Cortex of kidney (tissue), 1 donor: ENCODE measurements at places on chromosomes 3 and 15.

DNA sequence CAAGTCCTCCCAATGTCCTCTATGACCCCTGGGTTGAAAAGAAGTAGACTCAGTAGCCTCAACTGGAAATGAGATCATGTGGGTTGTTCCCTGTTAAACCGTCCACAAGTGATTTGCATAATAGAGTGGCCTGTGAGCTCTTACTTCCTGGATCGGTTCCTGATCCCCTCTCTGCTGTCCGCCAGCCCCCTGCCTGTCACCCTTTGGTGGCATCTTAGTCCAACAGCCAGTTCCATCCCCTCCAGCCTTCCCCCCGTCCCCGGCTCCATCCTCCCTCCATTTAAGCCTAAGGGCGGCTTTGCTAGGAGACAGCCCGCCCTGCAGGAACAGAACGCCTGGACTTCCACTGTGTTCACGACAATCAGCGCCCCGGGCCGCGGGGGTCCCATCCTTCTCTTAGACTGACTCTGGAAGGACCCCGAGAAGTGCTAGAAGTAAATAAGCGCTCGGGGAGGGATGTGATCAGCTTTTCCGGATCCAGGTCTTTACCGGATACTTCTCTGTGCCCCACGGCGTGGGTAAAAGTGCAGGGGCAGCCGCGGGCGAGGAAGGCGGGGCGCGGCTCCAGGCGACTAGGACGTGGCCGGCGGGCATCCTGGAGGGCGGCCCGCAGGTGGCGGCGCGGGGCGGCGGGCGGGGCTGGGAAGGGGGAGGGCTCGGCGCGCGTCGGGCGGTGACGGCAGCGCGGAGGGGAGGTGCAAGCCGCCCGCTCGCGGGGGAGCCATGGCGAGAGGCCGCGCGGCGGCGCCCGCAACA, 51.2 kb upstream of the ULK4 start:
- DNase-seq: no peak

DNA sequence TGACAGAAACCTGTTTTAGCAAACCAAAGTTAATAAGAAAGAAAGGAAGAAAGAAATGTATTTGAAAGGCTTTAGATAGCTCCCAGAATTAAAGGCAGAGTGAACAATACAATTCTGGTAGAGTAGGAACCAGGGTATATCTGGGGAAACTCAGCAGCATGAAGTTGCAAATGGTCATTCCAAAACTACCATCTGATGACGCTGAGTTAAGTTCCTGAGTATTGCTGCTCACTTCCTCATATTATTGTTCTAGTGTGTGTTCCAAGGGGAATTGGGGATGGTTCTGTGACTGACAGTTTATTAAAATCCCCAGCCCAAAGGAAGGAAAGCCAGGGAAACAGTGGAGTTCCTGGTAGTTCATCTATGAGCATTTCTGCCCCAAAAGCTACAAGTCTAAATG, 88.3 kb upstream of the FRMD4B start:
- DNase-seq: no peak

- DNase-seq: no peak
Measured at GRCh38 chr3:25834346-25834745, 44.5 kb downstream of the OXSM start.

DNA sequence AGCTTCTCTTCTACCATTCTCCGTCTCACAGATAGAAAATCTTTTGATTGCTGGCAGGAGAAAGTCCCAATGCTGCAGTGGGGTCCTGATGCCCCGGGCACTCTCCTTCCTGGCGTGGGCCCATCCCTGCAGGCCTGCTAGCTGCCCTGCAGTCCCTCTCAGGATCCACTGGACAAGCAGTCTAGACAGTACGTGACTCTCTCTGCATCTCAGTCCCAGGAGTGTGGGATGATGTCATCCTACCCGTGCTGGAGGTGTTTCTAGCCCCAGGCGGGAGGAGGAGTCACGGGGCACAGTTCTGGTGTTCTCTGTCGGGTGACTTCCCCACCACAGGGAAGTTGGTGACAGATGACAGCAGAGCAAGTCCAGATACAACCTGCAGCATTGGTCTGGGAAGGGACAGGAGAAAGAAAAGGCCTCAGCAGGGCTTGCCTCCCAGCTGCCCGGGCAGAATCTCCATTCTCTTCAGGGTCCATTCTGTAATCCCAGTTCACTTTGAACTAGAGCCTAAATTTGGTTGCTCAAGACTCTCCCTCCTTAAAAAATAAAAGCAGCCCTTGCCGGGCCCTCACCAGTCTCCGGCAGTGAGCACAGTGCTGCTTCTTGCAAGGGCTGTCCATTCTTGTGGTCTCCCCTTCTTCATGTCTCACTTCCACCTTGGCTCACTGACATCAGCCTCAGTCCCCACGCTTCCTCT, 30.6 kb downstream of the SLC28A1 start:
- no peak for DNase-seq

GRCh38 chr3:136142592-136142991, 53.5 kb downstream of the MSL2 start:
- no peak for DNase-seq

GRCh38 chr3:25441234-25441856, 13.3 kb downstream of the RARB start:
- DNase-seq: no peak

DNA sequence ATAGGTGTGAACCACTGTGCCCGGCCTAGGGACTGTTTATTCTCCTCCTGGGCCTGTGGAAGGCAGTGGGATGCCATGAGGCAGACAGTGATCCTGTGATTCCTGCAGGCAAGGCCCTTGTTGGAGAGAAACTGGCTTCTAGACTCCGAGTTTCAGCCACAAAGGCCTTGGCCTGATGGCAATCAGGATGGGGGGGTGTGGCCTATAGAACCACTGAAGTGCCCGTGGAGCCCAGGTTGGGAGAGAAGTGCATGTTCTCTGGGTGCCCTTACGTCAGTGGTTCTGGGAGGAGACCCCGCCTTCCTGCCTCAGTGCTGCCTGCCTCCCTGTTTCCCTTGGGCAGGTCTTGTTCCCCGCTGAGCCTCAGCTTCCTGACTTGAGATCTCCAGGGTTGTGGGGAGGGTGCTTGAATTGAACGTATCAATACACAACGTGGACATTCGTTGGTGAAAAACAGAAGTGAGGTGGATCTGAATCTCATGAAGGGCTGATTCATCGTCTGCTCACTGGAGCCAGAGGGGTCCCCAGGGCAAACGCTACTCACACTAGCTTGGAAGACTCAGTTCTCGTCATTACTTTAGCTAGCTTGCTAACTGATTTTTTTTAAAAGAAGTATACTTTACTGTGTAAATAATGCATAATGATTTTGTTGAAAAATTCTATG, 31.8 kb downstream of the IRAK2 start:
- DNase-seq: no peak

DNA sequence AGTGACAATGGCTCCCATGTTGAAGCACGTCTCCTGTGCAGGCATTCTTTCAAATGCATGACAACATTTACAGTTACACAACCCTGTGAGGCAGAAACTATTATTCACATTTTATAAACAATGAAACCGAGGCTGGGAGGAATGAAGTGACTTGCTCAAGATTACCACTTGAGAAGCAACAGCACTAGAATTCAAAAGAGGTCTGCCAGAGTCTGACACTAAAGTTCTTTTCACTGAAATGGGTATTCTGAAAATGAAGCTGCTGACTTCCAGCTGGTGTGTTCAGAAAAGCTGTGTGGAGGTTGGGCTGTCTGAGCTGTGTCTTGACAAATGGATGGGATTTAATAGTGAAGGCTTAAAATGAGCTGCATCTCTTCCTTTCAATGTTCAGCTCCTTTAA, 104.4 kb downstream of the THSD4 start:
- no peak for DNase-seq

DNA sequence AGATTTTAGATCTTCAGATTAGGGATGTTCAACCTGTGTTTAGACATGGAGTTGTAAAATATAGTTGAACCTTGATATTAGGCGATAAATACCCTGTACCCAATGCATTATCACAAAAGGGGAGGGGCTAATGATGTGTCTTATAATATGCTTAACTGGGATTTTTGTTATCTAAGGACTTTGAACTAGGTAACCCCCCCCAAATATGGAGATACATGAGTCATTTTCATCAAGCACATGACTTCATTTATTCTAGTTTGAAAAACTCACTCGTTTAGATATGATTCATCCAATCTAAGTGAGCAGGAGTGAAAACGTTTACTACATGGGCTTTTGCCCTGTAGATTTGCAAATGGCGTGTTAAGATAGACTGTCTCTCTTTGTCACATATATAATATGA, 212.4 kb downstream of the IL5RA start:
- DNase-seq: no peak

GRCh38 chr3:121490161-121490560, 55.6 kb downstream of the POLQ start:
- DNase-seq: no peak

DNA sequence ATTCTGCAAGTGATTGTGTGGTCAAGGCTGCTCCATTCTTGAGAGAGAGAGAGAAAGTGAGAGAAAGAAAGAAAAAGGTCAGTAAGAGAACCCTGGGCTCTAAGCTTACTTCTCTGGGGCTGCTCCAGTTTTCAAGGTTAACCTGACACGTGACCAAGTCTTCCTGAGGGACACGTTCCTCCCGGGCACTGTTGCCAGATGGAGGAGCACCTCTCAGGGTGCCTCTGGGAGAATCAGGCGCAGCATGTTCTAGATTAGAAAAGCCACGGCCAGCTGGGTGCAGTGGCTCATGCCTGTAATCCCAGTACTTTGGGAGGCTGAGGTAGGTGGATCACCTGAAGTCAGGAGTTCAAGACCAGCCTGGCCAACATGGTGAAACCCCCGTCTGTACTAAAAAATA, 60.8 kb downstream of the ITGA11 start:
- no peak for DNase-seq

DNA sequence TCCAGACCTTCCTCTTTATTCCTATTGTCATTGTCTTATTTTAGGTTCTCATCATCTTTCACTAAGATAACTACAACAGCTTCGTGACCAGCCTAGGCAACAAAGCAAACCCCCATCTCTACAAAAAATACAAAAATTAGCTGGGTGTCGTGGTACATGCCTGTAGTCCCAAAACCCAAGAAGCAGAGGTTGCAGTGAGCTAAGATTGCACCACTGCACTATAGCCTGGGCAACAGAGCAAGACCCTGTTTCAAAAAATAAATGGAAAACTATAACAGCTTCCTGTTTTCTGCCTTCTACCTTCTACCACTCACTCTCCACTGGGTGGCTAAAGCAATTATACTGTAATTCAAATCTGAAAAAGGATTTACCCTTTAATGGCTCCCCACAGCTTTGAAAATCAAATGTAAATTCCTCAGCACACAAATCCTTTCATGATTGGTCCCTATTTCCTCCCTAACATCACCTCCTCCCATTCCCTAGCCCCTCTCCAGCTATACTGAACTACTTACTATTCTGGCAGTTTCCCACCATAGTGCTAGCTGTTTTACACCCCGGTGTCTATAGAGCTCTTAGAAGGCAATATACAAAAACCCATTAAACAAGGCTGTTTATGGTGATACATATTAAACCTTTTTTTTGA, 33.4 kb downstream of the LRRFIP2 start:
- no peak for DNase-seq

DNA sequence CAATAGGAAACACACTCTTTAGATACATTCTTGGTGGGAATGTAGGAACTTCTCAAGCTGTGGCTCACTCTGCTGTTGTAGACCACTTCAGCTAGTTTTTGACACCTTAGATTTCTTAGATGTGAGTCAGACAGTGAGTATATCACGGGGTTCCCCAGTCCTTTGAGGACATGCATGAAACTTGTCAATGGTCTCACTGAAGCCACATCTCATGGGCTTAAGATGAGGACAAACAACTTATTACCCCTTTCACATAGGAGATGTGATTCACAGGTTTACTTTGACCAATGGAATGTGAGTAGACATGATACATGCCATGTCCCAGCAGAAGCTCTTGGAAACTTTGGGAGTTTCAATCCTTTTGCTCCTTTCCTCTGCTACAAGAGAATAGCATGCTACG, 325.5 kb downstream of the CHST2 start:
- no peak for DNase-seq

DNA sequence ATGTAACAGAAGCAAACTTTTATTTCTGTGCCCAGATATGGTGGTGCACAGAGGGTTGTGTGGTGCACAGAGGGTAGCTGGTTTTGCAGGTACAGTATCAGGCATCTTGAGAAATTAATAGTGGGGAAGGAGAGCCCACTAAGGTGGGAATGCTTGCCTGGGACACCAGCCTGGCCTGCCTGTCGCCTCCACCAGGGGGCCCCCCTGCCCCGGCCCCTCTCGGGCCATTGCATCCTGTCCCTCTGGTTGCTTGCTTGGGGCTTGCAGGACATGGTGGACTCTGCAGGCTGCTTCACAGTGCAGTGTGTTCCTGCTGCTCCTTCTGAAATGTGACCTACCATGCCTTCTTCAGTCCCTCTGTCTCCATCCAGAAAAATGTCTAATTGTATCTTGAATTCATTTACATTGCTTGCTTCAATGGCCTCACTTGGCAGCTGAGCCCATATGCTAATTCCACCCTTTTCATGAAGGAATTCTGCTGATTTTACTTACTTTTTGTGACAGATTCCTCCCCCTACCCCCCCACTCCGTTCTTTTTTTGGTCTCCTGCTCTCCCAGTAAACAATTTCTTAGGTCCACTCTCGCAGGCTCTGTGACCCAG, 73.6 kb downstream of the EEFSEC start:
- no peak for DNase-seq

DNA sequence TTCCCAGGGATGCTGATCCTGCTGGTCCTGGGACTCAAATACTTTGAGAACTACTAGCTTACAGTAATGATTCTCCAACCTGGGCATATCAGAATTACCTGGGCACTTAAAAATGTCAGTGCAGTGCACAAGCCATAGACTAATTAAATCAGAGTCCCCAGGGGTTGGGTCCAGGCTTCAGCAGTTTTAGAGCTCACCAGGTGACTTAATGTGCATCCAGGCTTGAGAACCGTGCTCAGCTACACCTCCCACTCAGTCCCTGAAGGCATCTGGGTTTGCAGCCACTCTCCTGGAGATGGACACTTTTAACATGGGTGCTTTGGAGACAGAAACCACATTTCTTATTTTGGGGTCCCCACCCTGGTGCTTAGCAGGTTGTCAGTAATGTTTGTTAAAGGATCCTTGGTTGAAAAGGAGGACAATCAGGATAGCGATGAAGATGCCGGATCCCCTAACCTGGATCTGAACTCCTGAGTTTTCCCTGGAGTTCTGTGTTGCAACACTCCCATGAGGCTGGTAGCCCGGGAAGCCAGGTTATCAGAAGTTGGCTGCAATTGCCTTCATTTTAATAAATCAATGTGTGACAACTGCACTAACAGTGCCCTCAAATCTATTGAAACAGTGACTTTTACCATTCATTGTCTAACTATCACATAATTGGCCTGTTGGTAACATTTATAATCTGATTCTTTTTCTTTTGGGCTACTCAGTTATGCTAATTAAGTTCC, 48.1 kb downstream of the BFSP2 start:
- no peak for DNase-seq

DNA sequence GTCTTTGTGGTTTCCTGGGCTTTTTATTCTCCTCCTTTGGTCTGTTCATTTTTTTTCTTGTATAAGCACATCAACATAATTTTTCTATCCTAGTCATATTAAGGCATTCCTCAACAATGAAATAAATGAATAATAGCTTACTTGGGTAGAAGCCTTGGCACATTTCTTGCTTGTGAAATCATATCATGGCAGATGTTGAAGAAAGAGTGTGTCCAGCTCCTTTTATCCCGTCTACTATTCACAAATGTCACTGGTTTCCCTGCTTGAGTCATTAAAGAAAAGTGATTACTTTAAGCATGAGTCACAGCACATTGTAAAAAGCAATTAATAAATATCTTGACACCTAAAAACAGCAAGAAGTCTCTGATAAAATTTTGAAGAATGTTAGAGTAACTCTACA, 42.1 kb downstream of the MINAR1 start:
- no peak for DNase-seq
